H1 (cell line): ENCODE measurements at places on chromosomes 11 and 22.

GRCh38 chr11:80841675-80842074, 1400.8 kb upstream of the TENM4 start:
- DNase-seq, result no peak

- no peak for DNase-seq
These were observed 11.9 kb upstream of the WT1 start for GRCh38 chr11:32447252-32447651.

- DNase-seq, result no peak
These were observed 62.6 kb downstream of the POLD3 start for GRCh38 chr11:74654976-74655375.

DNA sequence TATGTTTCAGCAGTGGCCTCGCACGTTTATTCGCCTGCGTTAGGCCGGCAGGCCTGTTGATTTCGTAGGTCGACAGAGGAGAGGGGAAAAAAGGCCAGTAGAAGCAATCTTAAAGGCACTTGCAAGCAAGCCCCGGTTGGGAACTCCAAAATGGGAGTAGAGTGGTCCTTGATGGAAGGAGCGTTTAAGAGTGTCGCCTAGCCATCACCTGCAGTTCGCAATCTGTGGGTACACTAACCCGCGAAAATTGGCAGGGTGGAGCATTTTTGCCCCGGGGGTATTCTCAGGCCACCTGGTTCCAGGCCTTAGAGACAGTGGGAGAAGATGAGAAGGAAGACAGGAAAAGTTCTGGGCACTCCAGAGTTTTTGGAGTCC, 1.1 kb downstream of the EWSR1 start:
- DNase-seq, result no peak

- no peak for DNase-seq
These were observed 102.7 kb downstream of the TRAF6 start for GRCh38 chr11:36407356-36407755.

GRCh38 chr11:11612439-11612838, 9.4 kb downstream of the GALNT18 start:
- DNase-seq, result no peak

DNA sequence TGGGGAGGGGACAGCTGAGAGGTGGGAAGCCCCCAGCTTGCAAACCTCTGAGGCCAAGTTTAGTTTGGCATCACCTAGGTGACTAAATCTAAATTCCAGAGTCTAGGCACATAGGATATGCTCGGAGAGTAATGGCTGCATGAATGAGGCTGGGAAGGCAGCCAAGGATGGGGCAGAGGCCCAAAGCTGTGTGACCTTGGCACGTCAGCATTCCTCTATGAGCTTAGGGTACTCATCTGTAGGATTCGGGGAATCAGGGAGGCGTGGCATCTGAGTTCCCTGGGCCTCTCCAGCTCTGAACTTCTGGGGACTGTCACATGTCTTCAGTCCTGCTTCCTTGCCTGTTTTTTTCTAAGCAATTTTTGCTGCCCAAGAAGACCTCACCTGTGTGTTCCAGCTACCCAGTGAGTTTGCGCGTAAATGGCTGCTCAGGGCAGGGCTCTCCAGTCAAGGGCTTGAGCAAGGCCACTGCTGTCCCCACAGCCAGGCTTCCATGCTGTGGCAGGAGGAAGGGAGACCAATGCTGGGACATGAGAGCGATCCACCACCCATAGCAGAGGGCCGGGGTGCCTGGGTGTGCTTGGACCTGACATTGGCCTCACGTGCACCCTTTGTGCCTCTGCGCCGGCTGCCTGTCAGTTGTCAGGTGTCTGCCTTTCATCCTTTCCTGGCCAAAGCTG, 13.9 kb downstream of the DAGLA start:
- DNase-seq, result no peak
